CD8-positive, alpha-beta T cell (primary cell): ENCODE measurements at places on chromosomes 3 and 15.

DNA sequence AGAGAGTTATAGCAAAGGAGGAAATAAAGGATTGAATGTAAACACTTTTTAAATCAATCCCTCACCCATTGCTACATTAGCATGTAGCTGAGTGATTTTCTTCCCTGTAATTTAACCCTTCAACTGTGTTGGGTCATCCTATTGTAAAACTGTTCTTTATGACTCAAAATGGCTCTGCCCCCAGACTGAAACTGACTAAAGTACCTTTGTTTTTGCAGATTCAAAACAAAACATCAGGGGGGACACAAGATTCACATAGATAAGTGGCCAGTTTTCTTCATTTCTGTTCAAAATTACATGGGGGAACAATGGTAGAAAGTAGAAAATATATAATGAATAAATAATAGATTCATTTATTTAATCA is 268.4 kb downstream of the IGSF11 start:
- DNase-seq, result no peak

DNA sequence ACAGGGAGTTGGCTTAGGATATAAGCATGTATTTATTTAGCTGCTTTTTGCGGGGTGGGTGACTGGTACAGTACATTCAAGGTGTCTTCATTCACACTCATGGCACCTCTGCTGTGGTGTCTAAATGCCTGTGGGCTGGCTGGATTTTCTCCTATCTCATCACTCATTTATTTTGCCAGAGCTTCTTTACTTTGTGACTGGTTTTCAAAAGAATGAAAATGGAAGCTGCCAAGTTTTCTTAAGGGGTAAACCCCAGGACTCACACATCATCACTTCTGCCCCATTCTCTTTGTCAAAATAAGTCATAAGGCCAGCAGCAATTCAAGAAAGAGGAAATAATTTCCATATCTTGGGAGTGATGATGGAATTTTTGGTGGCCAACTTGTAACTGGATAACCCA is 493.4 kb upstream of the ALCAM start:
- DNase-seq, result no peak

GRCh38 chr3:129966876-129967275 is 7.6 kb upstream of the TRH start:
- DNase-seq, result no peak

GRCh38 chr15:65254356-65254755 is 32.3 kb downstream of the PARP16 start:
- no peak for DNase-seq

GRCh38 chr15:95590533-95591044 is 739.9 kb upstream of the NR2F2 start:
- no peak for DNase-seq

- DNase-seq, result no peak
These were observed 44.4 kb downstream of the FAM174B start for GRCh38 chr15:92611150-92611549.

DNA sequence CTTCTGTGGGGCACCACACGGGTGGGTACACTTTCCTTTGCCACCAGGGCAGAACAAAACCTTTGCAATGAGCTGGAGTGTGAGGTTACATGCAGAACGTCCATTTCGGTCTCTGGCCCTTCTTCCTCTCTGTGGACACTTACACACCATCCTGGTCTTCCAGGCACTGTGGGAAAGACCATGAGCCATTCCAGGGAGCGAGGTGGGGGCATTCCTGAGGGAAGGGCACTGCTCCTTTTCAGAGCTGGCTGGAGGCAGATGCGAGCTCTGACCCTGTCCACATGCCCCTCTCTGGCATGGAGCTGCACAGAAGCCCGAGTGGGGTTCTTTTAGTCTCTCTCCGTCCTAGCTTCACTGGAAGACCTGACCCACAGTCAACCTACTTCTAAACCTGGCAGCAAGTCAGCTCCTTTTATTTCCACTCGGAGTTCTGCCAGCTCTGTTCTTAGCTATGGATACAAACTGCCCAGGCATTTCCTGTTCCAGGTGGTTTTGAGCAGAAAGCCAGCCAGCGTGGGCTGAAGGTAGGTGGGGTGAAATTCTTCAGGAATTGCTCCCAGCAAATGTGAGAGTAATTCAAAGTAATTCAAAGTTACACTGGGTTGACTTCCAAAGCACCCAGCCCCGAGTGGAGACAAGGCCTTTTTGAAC is 281.4 kb downstream of the ADAMTS17 start:
- DNase-seq, result no peak

- no peak for DNase-seq
These were observed 33.9 kb downstream of the DET1 start for GRCh38 chr15:88512601-88513000.

DNA sequence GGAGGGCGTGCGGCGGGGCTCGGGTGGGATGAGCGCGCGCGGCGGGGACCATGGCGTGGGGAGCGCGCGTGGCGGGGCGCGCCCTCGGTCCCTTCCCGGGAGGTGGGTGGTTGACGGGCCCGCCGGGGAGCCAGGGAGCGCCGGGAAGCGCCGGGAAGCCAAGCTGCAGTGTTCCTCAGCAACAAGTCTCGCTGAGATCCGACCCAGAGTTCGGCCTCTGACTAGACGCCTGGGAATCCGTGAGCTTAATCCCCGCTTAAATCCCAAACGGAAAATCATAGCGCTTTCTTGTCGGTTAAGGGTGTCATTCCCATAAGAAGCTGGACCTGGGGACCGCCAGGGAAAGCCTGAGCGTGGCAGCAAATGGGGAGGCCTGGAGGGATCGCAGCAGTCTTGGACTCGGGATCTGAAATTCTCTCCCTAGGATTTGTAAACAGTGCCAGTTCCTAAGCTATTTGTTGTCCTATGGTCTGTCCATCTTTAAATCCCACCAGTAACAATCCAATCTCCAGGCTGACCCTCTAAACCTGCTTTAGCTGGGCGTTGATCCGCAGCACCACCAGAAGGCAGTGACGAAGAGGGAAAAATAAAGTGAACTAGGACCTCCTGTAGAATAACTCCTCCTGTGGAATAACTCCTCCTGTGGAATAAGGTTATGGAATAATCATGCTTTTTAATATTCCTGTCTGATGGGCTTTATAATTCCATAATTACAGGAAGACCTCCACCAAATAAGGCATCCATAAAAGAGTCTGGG is 570 bp upstream of the NEDD4 start:
- peak; percentile 51 for DNase-seq

- no peak for DNase-seq
These were observed 545.0 kb downstream of the SI start for GRCh38 chr3:164533275-164533674.

DNA sequence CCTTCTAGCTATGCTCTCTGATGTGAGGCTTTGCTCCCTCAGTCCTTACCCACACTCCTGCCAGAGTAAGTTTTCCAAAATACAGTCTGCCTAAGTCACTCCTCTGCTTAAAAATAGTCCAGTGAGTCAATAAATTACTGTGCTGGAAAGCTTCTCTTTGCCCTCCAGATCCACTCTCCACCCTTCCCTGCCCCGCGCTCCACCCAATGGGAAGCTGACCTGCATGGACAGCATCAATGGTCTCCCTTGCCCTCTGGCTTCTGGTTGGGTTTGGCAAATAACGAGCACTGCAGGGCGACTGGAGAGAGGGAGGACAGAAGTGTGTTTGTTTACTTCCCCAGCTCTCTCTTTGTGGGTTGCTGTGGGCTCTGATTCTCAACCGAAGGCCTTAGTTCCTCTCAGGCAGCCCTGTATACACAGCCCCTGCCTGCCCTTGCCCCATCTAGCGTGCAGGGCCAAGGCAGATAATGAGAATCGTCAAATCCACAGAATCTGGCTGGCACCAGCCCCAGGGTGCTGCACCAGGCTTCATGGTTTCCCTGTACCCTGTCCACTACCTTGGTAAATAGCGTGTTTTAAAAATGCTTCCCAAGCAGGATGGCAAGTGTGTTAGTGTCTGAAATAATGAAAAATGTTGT is 110.4 kb downstream of the ADAMTSL3 start:
- no peak for DNase-seq

DNA sequence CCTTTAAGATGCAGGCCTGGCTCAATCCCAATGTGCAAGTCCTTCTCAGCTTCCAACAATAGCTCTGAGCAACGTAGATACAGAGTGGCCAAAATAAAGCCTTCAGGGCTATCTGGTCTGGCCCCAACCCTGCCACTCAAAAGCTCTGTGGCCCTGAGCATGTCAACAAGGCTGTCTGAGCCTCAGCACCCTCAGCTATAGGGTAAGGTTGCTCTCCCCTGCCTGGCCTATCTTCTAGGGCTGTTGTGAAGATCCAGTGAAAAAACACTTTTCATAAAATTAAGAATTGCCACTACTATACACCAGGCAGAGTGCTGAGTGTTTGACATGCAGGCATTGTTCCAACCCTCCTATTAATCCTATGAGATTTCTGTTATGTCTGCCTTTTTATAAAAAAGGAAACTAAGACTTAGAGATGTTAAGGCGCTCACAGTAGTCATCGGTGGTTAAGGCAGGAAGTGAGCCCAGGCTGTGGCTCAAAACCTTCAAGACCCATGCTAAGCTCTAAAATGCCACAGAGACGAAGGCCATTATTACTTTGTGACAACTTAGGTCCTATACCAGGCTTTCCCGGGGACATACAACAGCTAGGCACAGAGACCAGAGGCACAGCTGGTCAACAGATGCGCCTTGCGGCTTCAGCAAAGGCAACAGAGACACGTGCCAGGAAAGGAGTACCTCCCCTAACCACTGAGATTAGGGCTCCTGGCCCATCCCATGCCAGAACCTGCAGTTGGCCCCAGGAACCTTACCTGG is 5.1 kb downstream of the POLG start:
- DNase-seq, result peak; percentile 71

GRCh38 chr3:13044496-13045240 is 28.6 kb downstream of the IQSEC1 start:
- DNase-seq, result no peak

DNA sequence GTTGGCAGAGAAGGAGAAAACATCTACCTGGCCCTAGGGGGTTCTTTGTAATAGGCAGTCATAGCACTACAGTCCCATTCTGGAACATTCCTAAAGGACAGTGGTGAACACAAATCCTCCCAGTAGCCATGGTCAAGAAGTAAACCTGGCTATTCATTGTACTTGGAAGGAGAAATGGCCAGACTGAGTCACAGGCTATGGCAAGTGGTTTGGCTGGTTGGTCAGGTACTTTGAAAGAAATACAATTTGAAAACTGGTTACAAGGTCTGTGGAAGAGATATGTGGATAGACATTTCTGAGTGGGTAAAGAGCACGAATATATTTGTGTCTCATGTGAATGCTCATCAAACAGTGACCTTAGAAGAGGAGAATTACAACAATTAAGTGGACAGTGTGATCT is 33.0 kb upstream of the FAN1 start:
- no peak for DNase-seq
